ENCODE measurements at places on chromosomes 1 and 21. TPM values are rescaled to one million over a fixed set of nuclear protein-coding genes. Genes with fewer than 3 reads are reported as not detected.

- DNase-seq = no peak
- H3K27ac ChIP-seq = no peak overlapping the region
- no peaks in the 10 kb centered on the region for H3K27me3 ChIP-seq
- peaks cover 17% of the 10 kb centered on the region for H3K4me1 ChIP-seq
- H3K36me3 ChIP-seq = peaks cover 5% of the 10 kb centered on the region
Observed at GRCh38 chr1:169113613-169114119, 7.2 kb downstream of the ATP1B1 start.

DNA sequence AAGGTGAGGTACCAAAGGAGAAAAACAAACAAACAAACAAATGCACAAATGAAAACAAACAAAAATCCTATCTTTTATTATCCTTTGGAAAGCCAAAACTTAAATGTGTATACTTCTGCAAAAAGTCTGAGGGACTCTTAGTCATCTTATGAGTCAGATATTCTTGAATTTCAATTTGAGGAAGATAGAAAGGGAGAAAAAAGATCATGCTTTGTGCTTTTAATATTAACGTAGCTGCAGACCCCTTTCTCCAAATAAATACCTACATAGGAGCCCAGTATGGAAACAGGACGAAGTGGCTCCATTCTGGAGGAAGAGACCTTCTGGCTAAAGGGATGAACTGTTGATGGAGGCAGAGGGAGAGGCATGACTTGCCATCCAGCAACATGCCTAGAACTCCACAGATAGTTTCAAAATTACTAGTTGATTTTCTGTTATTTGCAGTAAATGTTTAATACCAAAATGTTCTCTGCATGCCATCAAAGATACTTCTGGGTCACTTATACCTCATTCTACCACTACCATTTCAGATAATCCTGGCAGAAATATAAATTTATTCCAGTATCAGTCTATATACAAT is 25.4 kb downstream of the NUP210L start:
- no peaks in the 10 kb centered on the region for H3K27me3 ChIP-seq
- DNase-seq = no peak
- H3K4me1 ChIP-seq = no peaks in the 10 kb centered on the region
- no peak overlapping the region for H3K4me3 ChIP-seq
- H3K27ac ChIP-seq = no peak overlapping the region
- H3K36me3 ChIP-seq = no peaks in the 10 kb centered on the region

- peak; percentile 37 for DNase-seq
- peaks cover 4% of the 10 kb centered on the region for H3K4me1 ChIP-seq
- H3K36me3 ChIP-seq = no peaks in the 10 kb centered on the region
- no peak overlapping the region for H3K4me3 ChIP-seq
- no peaks in the 10 kb centered on the region for H3K27me3 ChIP-seq
Observed at GRCh38 chr21:32578107-32578691, 7.1 kb downstream of the TCP10L start.

GRCh38 chr21:43768868-43769167 is 7.3 kb downstream of the CSTB start:
- DNase-seq = no peak
- no peaks in the 10 kb centered on the region for H3K27me3 ChIP-seq
- no peak overlapping the region for H3K27ac ChIP-seq
- H3K4me1 ChIP-seq = no peaks in the 10 kb centered on the region
- no peak overlapping the region for H3K4me3 ChIP-seq
- H3K36me3 ChIP-seq = peaks cover 4% of the 10 kb centered on the region

DNA sequence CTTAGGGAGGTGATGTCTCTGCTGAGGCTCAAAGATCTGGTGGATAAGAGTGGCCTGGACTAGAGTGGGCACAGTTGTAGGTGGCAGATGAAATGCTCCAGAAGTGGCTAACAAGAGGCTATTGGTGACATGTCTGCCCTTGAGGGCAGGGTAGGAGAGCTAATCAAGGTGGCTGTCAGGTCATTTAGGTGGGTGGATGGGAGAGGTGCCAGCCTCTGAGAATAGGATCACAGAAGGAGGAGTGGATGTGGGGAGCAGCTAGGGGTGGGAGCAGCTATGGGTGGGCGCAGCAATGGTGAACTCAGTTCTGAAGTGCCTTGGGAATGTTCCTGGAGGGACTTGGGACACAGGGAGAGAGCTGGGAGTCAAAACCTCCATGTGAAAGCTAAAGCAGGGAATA is 142.0 kb upstream of the GRIK3 start:
- no peak for DNase-seq
- H3K4me3 ChIP-seq = no peak overlapping the region
- no peaks in the 10 kb centered on the region for H3K27me3 ChIP-seq
- H3K36me3 ChIP-seq = no peaks in the 10 kb centered on the region
- no peaks in the 10 kb centered on the region for H3K4me1 ChIP-seq
- H3K27ac ChIP-seq = no peak overlapping the region

DNA sequence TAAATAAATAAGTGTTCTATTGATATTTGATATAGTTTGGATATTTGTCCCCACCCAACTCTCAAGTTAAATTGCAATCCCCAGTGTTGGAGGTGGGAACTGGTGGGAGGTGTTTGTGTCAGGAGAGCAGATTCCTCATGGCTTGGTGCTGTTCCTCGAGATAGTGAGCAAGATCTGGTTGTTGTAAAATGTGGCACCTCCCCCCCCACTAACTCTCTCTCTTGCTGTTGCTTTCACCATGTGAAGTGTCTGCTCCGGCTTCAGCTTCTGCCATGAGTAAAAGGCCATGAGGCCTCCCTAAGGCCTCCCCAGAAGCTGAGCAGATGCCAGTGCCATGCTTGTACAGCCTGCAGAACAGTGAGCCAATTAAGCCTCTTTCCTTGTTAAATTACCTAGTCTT is 20.8 kb downstream of the FRRS1 start:
- H3K4me1 ChIP-seq = no peaks in the 10 kb centered on the region
- H3K36me3 ChIP-seq = no peaks in the 10 kb centered on the region
- H3K4me3 ChIP-seq = no peak overlapping the region
- no peak overlapping the region for H3K27ac ChIP-seq

GRCh38 chr1:1130206-1131120 is 14.6 kb upstream of the C1orf159 start:
- H3K4me1 ChIP-seq = peaks cover 3% of the 10 kb centered on the region
- no peak for DNase-seq
- no peaks in the 10 kb centered on the region for H3K36me3 ChIP-seq
- no peak overlapping the region for H3K27ac ChIP-seq
- peaks cover 3% of the 10 kb centered on the region for H3K27me3 ChIP-seq
- no peak overlapping the region for H3K4me3 ChIP-seq

- DNase-seq = no peak
- no peak overlapping the region for H3K4me3 ChIP-seq
- H3K36me3 ChIP-seq = no peaks in the 10 kb centered on the region
- peaks cover 9% of the 10 kb centered on the region for H3K4me1 ChIP-seq
- H3K27ac ChIP-seq = no peak overlapping the region
Observed at GRCh38 chr21:26148840-26149354, 21.7 kb downstream of the APP start.

DNA sequence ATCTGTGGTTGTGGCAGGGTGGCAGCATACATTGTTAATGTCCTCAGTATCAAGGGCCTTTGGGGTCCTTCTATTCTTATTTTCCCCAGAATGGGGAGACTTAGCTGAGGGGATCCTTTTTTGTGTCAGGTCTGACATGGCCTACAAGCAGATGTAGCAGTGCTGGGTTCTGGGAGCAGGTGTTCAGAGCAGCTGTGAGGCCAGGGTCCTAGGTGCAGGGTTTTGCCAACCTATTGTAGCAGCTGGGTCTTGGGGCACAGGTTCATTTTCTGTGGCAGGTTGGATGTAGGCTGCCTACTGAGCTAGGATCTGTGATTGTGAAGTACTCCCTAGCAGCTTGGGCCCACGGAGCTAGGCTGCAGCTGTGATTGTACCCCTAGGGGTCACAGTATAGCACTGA is 60.1 kb downstream of the DIPK1A start:
- DNase-seq = no peak
- peaks cover 6% of the 10 kb centered on the region for H3K36me3 ChIP-seq
- H3K4me3 ChIP-seq = no peak overlapping the region
- no peaks in the 10 kb centered on the region for H3K27me3 ChIP-seq
- peaks cover 14% of the 10 kb centered on the region for H3K4me1 ChIP-seq
- H3K27ac ChIP-seq = peak overlapping the region; percentile 12

GRCh38 chr1:15970911-15971310 is 5.0 kb downstream of the ZBTB17 start:
- H3K27me3 ChIP-seq = no peaks in the 10 kb centered on the region
- H3K36me3 ChIP-seq = peaks cover 37% of the 10 kb centered on the region
- no peak overlapping the region for H3K4me3 ChIP-seq
- peaks cover 6% of the 10 kb centered on the region for H3K4me1 ChIP-seq
- H3K27ac ChIP-seq = no peak overlapping the region

CYP4A22 gene
- total RNA-seq = not detected

TTLL7 gene
- 0.94 TPM for total RNA-seq

RGS8 gene
- 0.19 TPM for total RNA-seq

ZFP69B gene
- total RNA-seq = 2.9 TPM

KIF26B gene
- 1.6 TPM for total RNA-seq

Measured in thymus (tissue), 14 donors.